ENCODE measurements at places on chromosomes 11 and 22. TPM values are rescaled to one million over a fixed set of nuclear protein-coding genes. Genes with fewer than 3 reads are reported as not detected.

Gene FZD4
- 23.5 TPM for total RNA-seq

Gene SHANK3
- total RNA-seq = 42.9 TPM

Gene DCUN1D5
- 23.8 TPM for total RNA-seq

Gene RIN1
- 10.2 TPM for total RNA-seq

Gene TEF
- 17.3 TPM for total RNA-seq

Gene CSNK2A3
- 3.2 TPM for total RNA-seq

Gene NFRKB
- total RNA-seq = 26.9 TPM

Gene PHOX2A
- not detected for total RNA-seq

Gene CDC45
- total RNA-seq = 6.5 TPM

Gene TBC1D10A
- 25.4 TPM for total RNA-seq

Gene CLTCL1
- total RNA-seq = 8.3 TPM

Gene BEST1
- total RNA-seq = 3.8 TPM

Gene CRYBA4
- total RNA-seq = not detected

Gene APOBEC3H
- 0.94 TPM for total RNA-seq

Gene SAA2
- 0.38 TPM for total RNA-seq

Gene HSPB2
- total RNA-seq = 3.7 TPM

Gene MYBPC3
- 0.52 TPM for total RNA-seq

Gene SLCO2B1
- total RNA-seq = 145 TPM

Gene GUCY1A2
- 31.7 TPM for total RNA-seq

Gene RHOG
- total RNA-seq = 57.1 TPM

Gene APOL4
- total RNA-seq = 12.8 TPM

Gene HTR3A
- 0.44 TPM for total RNA-seq

Gene NUMA1
- total RNA-seq = 144 TPM

Gene ARHGAP8
- total RNA-seq = 18.3 TPM

Gene LRRC74B
- not detected for total RNA-seq

Gene HTR3B
- not detected for total RNA-seq

Gene CHST1
- total RNA-seq = 5.5 TPM

Gene OR8K3
- not detected for total RNA-seq

Gene TYR
- total RNA-seq = not detected

Gene MFNG
- 24.4 TPM for total RNA-seq

Gene GPHA2
- total RNA-seq = not detected

Gene DUSP8
- total RNA-seq = 9.9 TPM

Gene RFPL3
- not detected for total RNA-seq

Gene GLB1L2
- total RNA-seq = 11.9 TPM

Gene PLEKHA7
- 28.6 TPM for total RNA-seq

Gene LSP1
- 76.6 TPM for total RNA-seq

Gene XKR3
- total RNA-seq = 0.31 TPM

Gene CYP2D6
- total RNA-seq = 1.1 TPM

Gene OR10G6
- total RNA-seq = not detected

Gene TCP11L1
- total RNA-seq = 25.9 TPM

Gene IGSF22
- total RNA-seq = 1.1 TPM

Gene BBOX1
- total RNA-seq = not detected

Gene OR51B4
- total RNA-seq = not detected

Gene CLDN5
- 89.7 TPM for total RNA-seq

Gene CCDC73
- 0.18 TPM for total RNA-seq

Gene NXPE1
- not detected for total RNA-seq

Gene EIF3D
- 141 TPM for total RNA-seq

Gene TTLL12
- total RNA-seq = 42.1 TPM

Measured in left lung (tissue), 14 donors.